ENCODE measurements at places on chromosomes 7 and 10.
A peak's percentile ranks its signal among the peaks of the same experiment; 100 is the strongest.

DNA sequence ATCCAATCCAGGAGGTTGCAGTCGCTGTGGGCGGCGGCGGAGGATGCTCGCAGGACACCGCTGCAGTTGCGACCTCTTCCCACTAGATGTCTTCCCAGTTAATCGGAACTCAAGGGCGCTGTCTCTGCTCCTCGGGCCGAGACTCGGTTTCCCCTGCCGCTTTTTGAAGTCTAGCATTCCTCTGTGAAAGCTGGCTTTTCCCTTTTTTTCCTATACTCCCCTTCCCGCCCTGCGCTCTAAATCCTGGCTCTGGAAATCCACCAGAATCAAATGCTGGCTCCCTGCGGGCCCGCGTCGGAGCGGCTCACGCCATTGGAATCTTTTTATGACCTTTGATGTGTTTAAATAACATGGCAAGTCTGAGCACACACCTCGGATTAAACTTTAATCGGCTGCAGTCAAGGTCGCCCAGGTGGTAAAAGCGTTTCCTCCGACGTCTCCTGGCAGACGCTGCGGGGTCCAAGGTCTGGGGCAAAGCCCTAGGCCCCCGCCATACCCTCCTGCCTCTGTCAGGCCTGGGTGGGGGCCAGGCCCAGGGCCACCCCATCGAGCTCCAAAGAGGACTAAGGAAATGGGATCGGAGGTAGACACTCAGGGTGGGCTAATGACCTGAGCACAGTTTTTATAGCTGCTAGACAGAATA, 10.7 kb upstream of the HOXA13 start:
- H3K4me1 ChIP-seq: peaks cover 11% of the 10 kb centered on the region
- DNase-seq: no peak
- H3K4me3 ChIP-seq: no peak overlapping the region
- H3K27me3 ChIP-seq: peaks cover 5% of the 10 kb centered on the region
- H3K27ac ChIP-seq: no peak overlapping the region

DNA sequence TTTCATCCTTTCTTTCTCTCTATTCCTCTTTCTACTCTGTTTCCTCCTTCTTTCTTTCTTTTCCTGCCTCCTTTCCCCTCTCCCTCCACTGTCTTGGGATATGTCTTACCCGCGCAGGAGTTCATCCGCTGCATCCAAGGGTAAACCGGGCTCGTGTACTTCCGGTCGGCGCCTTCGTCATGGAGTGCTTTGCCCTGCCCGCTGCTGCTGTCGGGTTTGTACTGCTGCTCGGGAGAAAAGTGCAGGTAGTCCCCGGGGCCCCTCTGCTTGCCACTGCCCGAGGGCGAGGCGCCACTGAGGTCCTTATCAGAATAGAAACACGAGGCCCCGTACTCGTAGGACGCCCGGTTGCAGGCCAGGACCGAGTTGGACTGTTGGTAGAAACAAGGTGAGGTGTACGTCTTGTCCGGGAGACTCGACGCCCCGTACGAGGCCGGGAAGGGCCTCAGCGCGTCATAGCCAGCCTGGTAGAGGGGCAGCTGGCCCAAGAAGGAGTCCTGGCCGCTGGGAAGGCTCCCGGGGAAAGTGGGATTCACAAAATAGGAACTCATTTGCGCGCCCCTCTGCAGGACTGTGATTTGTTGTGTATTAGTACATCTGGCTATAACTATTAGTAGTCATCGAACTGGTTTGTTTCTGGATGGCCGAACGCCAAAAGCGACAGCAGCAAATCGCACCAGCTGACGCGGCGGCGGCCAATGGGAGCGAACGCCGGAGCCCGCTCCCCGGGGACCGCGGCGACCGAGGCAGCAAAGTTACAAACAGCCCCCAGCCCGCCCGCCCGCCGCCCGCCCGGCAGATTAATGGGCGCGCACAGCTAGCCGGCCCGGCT, at the start of gene HOXA6:
Gene HOXA6 (minus strand): TSS at position 576 of the 832 bp plus-strand sequence. CDS start 25 bp downstream, at position 551.
- DNase-seq: peak; percentile 57
- H3K36me3 ChIP-seq: no peaks in the 10 kb centered on the region
- peak within 1 kb of the TSS; percentile 43 for H3K4me3 ChIP-seq

GRCh38 chr7:75721426-75721825, 17.3 kb downstream of the HIP1 start:
- DNase-seq: no peak
- H3K27ac ChIP-seq: no peak overlapping the region
- no peaks in the 10 kb centered on the region for H3K27me3 ChIP-seq

DNA sequence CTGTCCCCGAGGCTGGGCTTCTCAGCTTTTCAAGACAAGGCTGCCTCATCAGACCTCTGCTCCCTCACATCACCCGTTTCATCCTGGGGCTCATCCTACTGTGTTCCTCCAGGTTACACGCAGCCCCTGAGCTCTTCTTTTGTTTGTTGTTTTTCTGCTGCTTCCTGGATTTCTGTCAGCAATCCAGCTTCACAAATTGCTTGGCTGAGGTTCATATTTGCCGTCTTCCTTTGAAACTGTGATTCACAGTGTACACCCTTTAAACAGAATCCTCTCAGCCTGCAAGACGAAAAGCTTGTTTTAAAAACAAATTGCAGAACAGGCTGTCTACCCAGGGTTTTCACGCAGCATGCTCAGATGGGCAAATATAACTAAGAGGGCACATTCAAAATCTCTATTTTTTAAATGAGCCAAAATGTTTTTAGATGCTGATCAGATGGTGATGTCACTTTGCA, 39.1 kb upstream of the PARD3 start:
- no peak overlapping the region for H3K27ac ChIP-seq
- no peaks in the 10 kb centered on the region for H3K4me1 ChIP-seq
- no peaks in the 10 kb centered on the region for H3K27me3 ChIP-seq
- no peaks in the 10 kb centered on the region for H3K36me3 ChIP-seq
- H3K4me3 ChIP-seq: no peak overlapping the region

DNA sequence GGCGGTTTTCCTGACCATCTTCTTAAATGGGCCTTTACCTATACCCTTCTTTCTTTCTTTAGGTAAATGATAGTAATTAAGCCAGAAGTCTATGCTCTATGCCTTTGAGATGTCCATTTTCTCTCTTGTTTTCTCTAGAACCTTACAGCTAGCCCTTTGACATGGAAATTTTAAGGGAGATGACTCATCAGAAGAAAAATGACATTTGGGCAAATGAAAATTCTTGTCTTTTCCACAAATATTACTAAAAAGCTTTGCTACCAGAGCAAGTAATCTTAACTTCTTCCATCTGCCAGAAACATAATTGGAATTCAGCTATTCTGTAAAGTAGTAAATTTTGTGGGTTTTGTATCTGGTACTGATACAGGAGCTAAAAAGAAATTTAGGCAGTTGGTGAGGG, 59.5 kb downstream of the CCDC3 start:
- no peak overlapping the region for H3K27ac ChIP-seq
- no peaks in the 10 kb centered on the region for H3K4me1 ChIP-seq
- no peaks in the 10 kb centered on the region for H3K36me3 ChIP-seq
- H3K27me3 ChIP-seq: no peaks in the 10 kb centered on the region
- no peak overlapping the region for H3K4me3 ChIP-seq

DNA sequence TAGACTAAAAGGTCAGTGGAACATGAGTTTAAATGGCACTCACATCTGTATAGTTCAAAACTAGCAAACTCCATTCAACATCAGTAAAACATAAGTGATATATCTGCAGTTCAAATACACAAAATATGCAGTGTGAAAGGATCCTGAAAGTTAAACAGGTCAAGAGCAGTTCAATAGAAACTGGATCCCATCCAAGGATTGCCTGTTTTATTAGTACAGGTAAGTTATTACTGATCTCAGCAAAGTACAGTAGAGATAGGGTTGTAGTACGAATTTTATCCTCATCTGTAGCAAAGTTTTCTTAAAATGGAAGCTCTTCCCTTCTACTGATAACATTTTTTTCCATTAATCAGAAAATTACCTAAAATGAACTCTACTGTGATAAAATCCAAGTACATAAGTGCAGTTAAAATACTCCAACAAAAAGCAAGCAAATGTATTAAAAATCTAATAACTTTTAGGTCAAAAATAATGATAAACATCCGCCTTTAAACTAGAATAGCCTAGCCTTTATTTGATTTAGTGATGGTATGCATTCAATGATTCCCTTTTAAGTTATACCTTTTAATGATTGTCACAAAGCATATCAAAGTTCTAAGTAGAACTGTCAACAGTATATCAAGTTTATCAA, 2.2 kb downstream of the ZNF800 start:
- no peaks in the 10 kb centered on the region for H3K36me3 ChIP-seq
- H3K4me3 ChIP-seq: no peak overlapping the region
- H3K4me1 ChIP-seq: no peaks in the 10 kb centered on the region
- H3K27me3 ChIP-seq: no peaks in the 10 kb centered on the region
- H3K27ac ChIP-seq: no peak overlapping the region

DNA sequence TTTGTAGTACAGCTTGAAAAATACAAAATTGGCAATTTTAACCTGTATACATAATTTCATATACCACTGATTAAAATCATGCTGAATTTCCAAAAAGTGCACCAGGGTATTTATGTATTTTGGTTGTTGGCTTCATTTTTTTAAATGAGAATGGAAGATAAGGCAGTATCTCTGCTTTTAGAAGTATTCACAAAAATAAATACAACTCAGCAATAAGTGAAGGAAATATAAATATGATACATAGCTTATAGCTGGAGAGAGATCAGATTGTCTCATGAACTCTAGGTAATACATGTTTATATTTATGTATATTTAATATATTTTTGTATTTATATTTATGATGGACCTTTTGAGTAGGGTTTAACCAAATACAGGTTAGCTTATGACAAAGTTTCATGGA, 81.0 kb downstream of the KMT2E start:
- H3K4me3 ChIP-seq: no peak overlapping the region
- H3K36me3 ChIP-seq: no peaks in the 10 kb centered on the region
- DNase-seq: no peak
- no peaks in the 10 kb centered on the region for H3K27me3 ChIP-seq
- H3K4me1 ChIP-seq: peaks cover 4% of the 10 kb centered on the region
- H3K27ac ChIP-seq: no peak overlapping the region

GRCh38 chr7:53245721-53246120, 210.3 kb downstream of the POM121L12 start:
- no peaks in the 10 kb centered on the region for H3K4me1 ChIP-seq
- no peaks in the 10 kb centered on the region for H3K36me3 ChIP-seq
- no peak overlapping the region for H3K4me3 ChIP-seq
- no peak overlapping the region for H3K27ac ChIP-seq
- no peaks in the 10 kb centered on the region for H3K27me3 ChIP-seq

DNA sequence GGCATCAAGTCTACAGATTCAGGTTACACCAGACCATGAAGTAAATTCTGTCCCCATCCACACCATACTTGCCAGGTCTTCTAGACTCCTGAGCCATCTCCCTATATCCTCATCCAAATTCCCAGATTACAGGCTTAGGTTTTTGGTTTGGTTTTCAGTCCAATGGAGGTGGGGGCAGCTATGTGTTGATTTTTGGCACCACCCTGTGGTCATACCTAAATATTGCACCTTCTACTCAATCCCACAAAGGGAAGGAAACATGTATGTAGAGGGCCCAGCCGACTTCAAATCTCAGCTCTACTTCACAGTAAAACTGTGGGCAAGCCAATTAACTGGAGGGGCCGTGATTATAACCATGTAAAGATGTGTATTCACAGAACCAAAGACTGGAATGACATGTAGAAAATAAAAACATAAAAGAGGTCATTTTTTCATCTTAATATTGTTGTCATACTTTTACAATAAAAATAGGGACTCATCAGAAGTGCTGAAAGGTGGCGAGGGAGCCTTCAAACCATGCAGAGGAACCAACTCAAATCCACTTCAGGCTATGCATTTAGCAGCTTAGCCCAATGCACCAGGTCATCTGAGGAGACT, 19.8 kb downstream of the ERCC6 start:
- no peaks in the 10 kb centered on the region for H3K4me1 ChIP-seq
- H3K36me3 ChIP-seq: no peaks in the 10 kb centered on the region
- no peak overlapping the region for H3K27ac ChIP-seq

- H3K27me3 ChIP-seq: no peaks in the 10 kb centered on the region
- no peak overlapping the region for H3K27ac ChIP-seq
- no peak overlapping the region for H3K4me3 ChIP-seq
- no peak for DNase-seq
- no peaks in the 10 kb centered on the region for H3K36me3 ChIP-seq
- no peaks in the 10 kb centered on the region for H3K4me1 ChIP-seq
Measured at GRCh38 chr7:70298780-70299471, 700.7 kb downstream of the AUTS2 start.

GRCh38 chr10:5321273-5321672, 43.5 kb upstream of the UCN3 start:
- H3K4me3 ChIP-seq: no peak overlapping the region
- no peaks in the 10 kb centered on the region for H3K4me1 ChIP-seq
- no peak for DNase-seq

DNA sequence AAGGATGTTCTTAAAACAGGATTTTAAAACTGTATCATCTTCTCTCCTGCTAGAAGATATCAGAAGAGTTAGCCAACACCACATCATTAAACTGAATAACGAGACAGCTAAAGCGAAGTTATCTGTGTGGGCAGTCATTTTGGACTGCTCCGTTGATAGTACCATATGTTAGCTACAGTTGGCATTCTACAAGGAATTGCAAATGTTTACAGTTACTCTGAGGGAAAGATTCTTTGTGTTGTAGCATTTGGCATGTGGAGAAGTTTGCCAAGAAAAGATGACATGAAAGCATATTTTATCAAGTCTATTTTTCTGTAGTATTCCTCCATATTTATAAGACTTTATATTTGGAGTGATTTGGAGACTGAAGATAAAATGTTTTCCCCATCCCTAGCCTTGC, 464.4 kb upstream of the POM121L12 start:
- no peak overlapping the region for H3K4me3 ChIP-seq
- no peaks in the 10 kb centered on the region for H3K4me1 ChIP-seq
- H3K27me3 ChIP-seq: no peaks in the 10 kb centered on the region

GRCh38 chr7:2399848-2400587, 3.4 kb upstream of the CHST12 start:
- no peaks in the 10 kb centered on the region for H3K27me3 ChIP-seq
- peak; percentile 83 for DNase-seq
- H3K4me3 ChIP-seq: no peak overlapping the region

DNA sequence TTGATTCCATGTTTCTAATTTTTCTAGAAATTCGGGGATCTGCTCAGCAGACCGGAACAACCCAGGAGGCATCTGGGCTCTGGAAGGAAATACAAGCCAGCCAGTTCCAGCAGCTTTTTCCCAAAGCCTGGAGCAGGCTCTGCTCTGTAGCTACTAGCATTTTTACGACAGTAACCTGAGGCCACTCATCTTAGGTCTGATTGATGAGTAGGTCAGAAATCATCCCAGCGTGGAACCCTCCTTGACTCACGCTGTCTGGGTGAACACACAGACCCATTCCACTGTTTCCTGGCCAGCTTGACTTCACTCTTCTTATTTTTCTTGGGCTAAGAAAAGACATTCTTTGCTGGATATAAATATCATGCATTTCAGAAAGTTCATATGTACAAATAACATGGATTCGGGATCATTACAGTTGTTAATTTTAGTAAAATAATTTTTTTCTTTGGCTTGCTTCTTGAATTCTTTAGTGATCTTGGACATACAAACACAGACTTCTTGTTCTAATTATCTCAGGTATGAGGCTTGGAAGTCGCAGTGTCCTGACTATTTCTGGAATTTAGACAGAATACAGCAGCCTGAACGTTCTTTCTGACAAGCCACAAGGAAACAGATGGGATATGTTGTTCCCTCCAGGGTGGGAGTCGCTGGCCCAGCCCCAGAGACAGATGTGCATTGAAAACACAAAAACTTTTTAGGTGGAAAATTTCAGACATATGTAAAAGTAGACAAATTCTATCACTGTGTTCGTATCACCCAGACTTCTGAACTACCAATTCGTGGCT, 54.6 kb upstream of the PITRM1 start:
- no peak for DNase-seq
- H3K4me1 ChIP-seq: no peaks in the 10 kb centered on the region
- peak overlapping the region; percentile 56 for H3K27ac ChIP-seq
- no peaks in the 10 kb centered on the region for H3K36me3 ChIP-seq
- H3K27me3 ChIP-seq: no peaks in the 10 kb centered on the region
- H3K4me3 ChIP-seq: no peak overlapping the region
